Stimulated activated CD4-positive, alpha-beta T cell treated with anti-CD3 and anti-CD28 coated beads, Interleukin-1b, Interleukin-23, amount 100 ng/mL, for 4 hours (primary cell): ENCODE measurements at places on chromosomes 3 and 15.

GRCh38 chr3:181486141-181486885 is 225.4 kb upstream of the SOX2 start:
- DNase-seq: no peak

DNA sequence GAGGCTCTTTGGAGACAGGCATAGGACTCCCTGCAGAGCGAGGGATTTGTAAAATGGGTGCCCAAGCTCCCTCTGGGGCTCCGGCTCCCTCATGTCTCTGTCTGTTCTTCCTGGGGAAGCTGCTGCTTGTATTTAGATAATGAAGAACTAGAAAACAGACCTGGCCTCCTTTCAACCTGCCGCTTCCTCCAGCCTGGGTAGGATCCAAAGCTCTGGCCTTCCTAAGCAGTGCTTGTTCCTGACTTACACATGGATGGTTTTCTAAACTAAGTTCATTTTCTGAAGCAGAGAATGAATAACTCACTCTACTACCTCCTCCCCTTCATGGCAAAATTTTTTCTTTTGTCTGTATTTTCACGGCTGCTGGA is 36.9 kb upstream of the MYZAP start:
- no peak for DNase-seq

DNA sequence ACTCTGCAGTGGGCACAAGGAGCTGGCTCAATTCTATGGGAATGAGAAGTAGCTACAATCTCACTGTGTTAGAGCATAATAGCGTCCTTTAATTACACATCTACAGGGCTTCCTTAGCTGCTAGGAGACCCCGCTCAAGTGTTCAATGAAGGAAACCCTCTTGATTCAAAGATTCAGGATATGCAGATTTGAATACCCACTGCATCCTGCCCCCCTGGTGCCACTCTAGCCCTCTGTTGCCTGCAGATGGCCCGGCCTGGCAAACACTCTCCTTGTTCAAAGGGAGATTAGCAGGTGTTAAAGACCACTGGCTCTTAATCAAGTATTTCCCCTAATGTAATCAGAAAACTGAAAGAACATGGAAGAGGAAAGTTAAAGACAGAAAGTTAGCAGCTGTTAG is 356.6 kb downstream of the VGLL3 start:
- no peak for DNase-seq

- no peak for DNase-seq
Observed at GRCh38 chr15:93469994-93470393, 381.0 kb upstream of the RGMA start.

- DNase-seq: no peak
Observed at GRCh38 chr3:143445118-143445517, 325.5 kb downstream of the CHST2 start.

- no peak for DNase-seq
Observed at GRCh38 chr3:60094392-60094947, 1044.6 kb upstream of the CFAP20DC start.

GRCh38 chr15:42065033-42065432 is 29.3 kb downstream of the PLA2G4D start:
- DNase-seq: no peak

DNA sequence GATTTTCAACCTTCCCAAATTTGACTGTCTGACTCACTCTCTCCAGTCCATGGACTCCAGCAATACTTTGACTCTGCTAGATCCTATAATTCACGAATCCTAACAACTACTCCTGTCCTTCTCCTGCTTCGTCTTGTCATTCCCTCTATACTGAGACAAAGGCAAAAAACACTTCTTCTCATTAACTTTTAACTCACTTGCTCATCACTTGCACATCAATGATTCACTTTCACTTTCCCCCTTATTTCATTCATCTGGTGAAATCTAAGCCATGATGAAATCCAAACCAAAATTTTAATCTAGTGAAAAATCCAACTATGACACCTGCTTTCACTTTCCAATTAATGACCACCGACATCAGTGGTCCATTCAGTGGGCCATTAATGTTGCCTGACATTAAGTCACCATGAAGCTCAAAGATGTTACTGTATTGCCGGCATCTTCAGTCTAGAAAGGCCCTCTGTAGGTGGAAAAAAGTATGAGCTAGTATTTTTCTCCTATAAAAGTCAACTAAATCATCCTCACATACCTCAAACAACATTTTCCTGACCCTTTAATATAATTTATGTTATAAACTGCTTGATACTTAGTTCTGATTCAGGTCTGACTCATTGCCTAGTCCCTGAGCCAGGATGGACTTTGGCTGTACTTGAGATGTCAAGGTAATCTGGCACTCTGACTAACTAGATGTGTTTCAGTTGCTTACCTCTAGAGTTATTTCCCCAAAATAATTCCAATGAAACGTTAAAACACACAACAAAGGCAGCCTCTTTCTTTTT is 158.6 kb downstream of the CNTN6 start:
- DNase-seq: no peak
